ENCODE measurements at places on chromosomes 7 and 10.

DNA sequence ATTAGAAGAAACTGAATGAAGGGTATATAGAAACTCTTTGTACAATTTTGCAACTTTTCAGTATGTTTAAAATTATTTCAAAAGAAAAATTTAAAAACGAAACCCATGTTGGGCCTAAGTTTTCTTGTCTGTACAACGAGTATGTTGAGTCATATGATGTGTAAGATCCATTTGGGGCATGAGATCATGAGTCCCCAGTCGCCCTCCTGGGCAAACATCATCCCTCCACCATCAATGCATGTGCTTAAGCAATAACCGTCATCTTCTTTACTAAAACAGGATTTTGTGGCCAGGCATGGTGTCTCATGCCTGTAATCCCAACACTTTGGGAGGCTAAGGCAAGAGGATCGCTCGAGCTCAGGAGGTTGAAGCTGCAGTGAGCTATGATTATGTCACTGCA is 54.2 kb upstream of the CDCA7L start:
- DNase-seq = no peak

GRCh38 chr10:11578802-11579255 is 32.6 kb downstream of the USP6NL start:
- DNase-seq = no peak

- no peak for DNase-seq
Measured at GRCh38 chr7:40447345-40447744, 312.5 kb downstream of the SUGCT start.

DNA sequence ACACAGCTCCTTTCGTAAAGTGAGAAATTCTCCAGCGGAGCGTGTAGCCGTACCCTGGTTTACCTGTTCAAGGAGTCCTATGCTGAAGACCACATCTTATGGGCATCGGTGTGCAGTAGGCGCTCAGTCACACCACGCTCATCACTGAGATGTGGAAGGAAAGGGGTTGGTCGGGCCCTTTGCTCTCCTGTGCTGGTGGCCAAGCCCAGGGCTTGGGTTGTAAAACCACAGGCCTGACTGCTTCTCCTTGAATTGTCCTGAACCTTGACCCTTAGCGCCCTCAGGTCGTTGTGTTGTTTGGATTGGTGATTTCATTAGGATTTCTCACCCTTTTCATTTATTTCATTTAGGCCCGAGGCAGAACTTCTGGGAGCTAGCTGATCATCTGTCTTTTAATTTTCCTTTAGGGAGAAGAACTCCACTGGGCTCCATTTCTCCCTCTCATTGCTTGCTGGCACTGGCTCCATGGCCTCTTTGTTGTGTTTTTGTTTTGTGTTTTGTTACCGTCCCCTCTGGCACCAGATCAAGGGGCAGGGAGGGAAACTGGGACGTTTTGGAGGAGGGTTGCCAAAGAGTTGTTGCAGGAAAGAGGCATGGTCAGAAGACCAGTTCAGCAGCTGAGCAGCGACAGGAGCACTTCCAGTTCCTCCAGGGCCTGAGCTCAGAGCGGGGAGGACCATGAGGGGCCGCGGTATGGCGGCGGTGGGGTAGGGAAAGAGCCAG is 511.4 kb upstream of the GALNT17 start:
- DNase-seq = no peak

GRCh38 chr7:99314504-99314903 is 11.2 kb upstream of the ARPC1A start:
- no peak for DNase-seq

- DNase-seq = no peak
Measured at GRCh38 chr7:39987641-39988347, 37.7 kb downstream of the CDK13 start.

DNA sequence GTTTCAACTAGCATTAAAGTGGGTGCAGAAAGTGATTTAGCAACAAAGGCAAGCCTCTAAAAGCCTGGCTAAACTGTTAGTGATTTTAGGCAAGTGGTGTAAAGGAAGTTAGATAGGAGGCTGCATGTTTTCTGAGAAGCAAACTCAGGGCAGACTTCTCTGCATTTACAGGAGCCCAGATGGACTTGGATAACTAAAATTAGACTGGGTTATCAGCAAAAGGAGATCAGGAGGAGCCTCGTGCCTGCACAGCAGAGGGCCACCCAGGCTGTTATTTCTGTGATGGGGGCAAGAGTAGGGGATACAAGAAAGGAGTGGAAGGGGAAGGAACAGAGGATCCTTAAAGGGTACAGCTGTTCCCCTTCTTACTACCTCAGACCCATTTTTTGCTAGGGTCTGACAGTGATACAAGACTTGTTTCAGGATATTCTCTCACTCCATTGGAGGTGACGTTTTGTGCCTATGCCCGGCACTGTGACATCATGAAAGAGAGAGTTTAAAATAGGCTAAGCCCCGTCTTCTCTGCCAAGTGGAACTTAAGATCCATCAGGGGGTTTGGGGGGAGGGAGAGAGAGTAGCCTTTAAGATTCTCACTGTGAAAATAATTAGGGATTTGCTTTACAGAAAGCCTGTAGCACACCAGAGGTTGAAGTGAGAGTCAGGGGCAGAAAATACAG is 49.6 kb upstream of the PDCD4 start:
- DNase-seq = no peak
